ENCODE measurements at places on chromosomes 1 and 21.

DNA sequence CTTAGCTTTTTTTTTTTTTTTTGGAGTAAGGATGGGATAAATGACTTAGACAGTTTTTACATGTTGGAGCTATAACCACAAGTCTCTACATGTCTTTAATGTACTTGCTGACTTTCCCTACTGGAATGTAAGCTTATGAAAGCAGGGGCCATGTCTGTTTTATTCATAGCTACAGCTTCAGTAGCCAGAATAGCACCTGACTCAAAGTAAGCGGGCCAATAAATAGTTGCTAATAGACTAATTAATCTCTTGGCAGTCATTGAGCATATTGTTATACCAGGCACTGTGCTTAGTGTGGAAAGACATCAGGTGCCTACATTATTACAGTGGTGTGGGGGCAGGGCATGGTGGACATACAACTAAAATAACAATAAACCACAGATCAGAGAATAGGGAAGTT is 84.4 kb upstream of the HOOK1 start:
- DNase-seq, result no peak

- no peak for DNase-seq
These were observed 5.0 kb downstream of the PFKL start for GRCh38 chr21:44304877-44305293.

- no peak for DNase-seq
These were observed 76.3 kb upstream of the CSF3R start for GRCh38 chr1:36559061-36559460.

- no peak for DNase-seq
These were observed 76.3 kb upstream of the BEND5 start for GRCh38 chr1:48853006-48853405.

All from stimulated activated CD8-positive, alpha-beta memory T cell treated with anti-CD3 and anti-CD28 coated beads, Interleukin-4, amount 100 ng/mL, for 4 hours (primary cell).